Aorta (tissue), 5 donors: ENCODE measurements at places on chromosomes 12 and 14.

DNA sequence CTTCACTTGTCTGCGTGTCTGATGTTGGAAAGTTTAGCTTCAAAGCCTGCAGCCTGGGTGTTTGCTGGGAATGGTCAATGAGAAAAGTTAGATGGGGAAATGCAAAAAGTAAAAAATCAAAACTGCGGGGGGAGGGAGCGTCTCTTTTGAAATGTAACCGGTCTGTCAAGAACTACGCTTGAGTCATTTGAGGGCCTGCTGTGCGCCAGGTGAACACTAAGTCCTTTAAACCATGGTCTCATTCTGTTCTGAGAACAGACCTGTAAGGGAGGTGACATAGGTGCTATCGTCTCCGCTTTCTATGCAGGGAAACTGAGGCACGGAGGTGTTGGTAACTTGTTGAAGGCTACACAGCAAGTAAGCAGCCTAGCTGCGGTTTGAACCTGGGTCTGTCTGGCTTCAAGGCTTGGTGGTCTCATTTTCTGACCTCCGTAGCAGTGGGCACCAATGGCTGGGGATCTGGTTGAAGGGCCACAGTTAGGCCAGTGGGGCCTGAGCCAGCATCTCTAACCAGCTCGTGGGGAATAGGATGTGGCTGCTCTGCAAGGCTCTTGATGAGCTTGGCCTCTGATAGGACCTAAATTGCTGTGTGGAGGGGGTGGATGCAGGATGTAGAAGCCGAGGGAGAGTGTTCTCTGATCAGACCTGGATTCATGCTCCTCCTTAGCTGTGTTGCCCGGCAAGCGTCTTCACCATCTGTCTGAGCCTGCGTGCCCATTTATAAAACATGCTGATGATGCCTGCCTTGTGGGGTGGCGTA is 41.5 kb downstream of the KCTD10 start:
- no peak for DNase-seq

DNA sequence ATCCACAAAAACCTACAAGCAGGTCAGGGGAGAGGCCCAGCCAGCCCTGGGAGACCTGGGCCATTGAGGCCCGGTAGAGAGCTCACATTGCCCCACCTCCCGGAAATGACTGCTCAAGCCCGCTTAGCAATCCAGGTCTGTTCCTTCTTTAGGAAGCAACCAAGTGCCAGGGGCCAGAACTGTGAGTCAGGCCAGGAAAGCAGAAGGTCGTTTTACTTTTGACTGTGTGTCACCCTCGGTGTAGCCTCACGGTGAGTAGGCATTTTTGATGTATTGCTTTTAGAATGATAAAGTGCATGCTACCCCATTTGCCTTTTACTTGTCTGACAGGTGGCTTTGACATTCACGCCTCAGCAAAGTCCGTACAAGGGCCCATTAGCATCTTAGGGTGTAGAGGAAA is 25.4 kb upstream of the PWP1 start:
- DNase-seq, result no peak

GRCh38 chr14:24164518-24164991 is 3.5 kb downstream of the IRF9 start:
- DNase-seq, result no peak

- no peak for DNase-seq
Observed at GRCh38 chr14:37124614-37125013, 47.8 kb downstream of the SLC25A21 start.

DNA sequence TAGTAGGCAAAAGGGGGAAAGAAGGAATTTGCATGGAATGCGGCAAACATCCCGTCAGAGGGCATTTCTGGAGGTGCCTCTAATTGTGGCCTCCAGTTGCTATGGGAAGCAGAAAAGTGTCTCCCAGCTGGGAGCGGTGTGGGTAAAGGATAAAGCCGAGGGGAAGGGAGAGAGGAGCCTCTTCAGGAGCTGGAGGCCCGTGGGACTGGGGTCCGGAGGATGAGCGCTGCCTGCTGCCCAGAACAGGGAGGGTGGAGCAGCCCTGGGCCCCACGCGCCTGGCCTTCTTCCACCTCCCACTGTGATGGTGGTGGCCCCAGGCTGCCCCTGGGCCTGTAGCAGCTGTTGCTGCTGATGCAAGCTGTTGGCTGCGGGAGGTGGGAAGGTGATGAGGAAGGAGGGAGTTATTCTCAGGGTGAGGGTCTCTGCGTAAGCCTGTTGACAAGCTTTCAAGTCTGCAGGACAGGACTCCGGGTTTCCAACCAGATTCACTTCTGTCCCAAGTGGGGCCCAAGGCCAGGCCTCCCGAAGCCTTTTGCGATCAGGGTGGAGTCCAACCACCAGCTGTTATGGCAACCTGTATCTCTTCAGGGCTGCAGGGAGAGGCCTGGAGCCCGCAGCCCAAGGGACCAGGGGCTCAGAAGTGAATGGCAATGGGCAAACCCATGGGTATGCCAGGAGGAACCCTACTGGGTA is 19.1 kb upstream of the PGF start:
- DNase-seq, result peak; percentile 73

- DNase-seq, result no peak
Observed at GRCh38 chr12:121034616-121035305, 4.3 kb downstream of the OASL start.

DNA sequence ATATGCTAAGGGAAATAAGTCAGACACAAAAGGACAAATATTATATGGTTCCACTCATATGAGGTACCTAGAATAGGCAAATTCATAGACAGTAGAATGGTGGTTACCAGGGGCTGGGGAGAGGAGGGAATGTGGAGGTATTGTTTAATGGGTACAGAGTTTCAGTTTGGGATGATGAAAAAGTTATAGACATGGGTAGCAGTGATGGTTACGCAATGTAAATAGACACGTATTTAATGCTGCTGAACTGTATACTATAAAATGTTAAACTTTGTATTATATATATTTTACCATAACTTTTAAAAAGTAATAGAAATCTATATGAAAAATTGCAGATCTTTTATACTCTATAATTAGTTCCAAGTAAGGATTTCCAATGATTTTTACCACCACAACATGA is 71.2 kb downstream of the CDK17 start:
- no peak for DNase-seq

GRCh38 chr12:131759176-131759575 is 48.3 kb downstream of the SFSWAP start:
- no peak for DNase-seq

DNA sequence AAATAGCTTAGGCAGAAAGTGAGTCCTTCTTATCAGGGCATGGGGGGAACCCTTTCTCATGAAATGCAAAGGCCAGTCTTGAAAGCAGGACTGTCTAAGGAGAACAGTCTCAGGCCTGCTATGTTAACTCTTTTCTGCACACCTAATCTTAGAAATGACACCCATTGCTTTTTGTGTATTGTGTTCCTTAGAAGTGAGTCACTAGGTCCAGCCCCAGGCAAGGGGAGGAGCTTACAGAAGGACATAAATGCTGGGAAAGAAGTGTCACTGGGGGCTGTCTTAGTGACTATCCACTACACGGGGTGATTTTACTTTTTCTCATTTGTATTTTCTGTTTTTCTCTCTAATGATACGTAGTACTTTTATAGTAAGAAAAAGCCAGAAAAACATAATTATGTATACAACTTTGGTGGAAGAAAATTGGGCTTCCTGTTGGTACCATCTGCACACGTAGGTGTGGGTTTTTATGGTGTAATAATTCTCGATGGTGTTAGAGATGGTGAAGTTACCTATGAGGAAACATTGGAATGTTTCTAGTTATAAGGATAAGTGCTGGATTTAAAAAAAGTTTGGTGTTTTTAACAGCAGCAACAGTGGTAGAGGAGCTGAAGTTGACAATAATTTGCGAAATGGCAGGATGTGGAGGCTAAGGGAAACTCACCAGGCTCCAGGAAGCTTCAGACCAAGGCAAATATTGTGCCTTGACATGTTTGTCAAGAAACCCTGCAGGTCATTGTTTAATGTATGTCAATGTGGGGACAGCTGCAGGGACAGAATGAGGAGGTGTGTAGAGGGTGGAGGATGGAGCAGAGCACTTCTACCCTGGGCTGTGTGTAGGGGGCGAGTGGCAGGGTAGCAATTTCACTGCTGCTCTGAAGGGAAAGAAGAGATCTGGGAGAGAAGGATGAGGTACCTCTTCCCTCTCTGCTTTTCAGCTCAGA is 214.9 kb downstream of the KTN1 start:
- no peak for DNase-seq

DNA sequence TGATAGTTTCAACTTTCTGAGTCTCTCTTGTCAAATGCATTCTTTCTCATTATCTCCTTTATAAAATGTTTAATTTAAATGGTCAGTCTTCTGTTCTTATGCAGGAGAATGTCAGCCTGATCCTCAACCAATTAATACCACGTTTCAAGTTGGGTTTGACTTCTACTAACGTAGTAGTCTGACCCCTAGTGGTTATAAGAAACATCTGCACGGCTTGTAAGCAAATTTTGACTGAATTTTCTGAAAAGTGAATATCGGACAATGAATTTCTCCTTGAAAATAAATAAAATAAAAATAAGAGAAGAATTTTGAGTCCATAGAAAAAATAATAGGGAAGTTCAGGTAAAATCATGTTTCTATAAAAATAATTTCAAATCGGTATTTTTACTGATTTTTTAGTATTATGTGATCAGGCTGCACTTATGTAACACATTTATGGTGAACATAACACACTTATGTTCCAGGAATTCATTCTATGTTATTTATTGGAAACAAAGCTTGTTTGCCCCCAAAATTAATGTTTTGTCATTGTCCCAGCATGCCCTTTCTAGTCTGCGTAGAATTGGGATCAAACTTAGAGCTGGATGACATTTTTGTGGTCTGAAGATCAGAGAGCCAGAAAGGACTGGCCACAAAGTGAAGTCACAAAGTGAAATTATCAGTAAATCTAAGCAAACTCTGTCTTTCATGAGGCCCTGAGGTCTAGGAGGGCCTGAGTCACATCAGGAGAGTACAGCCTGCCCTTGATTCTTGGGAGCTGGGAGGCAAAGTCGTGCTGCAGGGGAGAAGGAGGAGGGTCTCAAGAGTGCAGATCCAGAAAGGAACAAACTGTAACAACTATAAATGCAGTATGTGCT is 101.2 kb upstream of the STXBP6 start:
- no peak for DNase-seq

DNA sequence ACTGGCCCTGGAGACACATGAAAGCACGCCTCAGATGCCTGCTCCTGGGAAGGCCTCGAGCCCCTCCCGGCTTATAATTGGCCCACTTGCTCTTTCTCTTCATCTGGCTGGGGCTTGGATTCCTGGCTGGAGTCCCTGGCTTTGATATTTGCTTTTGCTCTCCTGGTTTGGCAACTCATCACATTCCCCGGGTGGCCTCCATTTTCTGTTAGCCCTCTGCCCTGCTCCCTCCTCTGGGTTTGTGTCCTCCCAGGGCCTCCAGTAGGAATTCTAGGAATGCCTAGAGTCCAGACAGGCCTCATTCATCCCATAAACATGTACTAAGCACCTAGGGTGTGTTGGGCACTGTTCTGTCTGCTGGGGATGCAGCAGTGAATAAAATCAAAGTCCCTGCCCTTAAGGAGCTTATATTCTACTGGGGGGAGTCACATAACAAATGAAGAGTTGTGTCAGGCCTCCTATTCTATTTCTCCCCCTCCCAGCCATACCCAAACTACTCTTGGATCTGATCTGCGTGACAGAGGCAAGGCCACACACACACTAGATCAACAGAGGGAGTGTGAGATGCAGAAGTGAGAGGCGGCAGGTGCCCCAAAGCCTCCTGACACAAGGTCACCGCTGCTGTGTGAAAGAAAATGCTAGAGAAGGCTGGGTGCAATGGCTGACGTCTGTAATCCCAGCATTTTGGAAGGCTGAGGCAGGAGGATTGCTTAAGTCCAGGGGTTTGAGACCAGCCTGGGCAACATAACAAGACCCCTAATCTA is 21.3 kb upstream of the TSPAN9 start:
- DNase-seq, result no peak

- no peak for DNase-seq
Observed at GRCh38 chr12:48878548-48878947, 12.9 kb upstream of the RND1 start.

GRCh38 chr14:35401422-35402265 is 2.9 kb downstream of the NFKBIA start:
- DNase-seq, result no peak

GRCh38 chr12:58202933-58203718 is 261.8 kb downstream of the ATP23 start:
- no peak for DNase-seq

GRCh38 chr12:16243487-16244412 is 33.7 kb downstream of the SLC15A5 start:
- no peak for DNase-seq

GRCh38 chr12:27821259-27821973 is 41.4 kb upstream of the MANSC4 start:
- no peak for DNase-seq
